PC-3 (cell line): ENCODE measurements at places on chromosomes 12 and 14. TPM values are rescaled to one million over a fixed set of nuclear protein-coding genes. Genes with fewer than 3 reads are reported as not detected.

The GLT8D2 gene
- 1.6 TPM in 2 replicates for total RNA-seq

GRCh38 chr12:14956024-14956891 is 5.1 kb downstream of the ARHGDIB start:
- DNase-seq, result no peak

The EPS8 gene
- 37.8 and 47.4 TPM in 2 replicates for total RNA-seq

The TOMM20L gene
- not detected in 2 replicates for total RNA-seq

- peak; percentile 77 for DNase-seq
Measured at GRCh38 chr12:66959276-66959675, 280.4 kb upstream of the GRIP1 start.

The RAD9B gene
- 0.40 and 0.52 TPM in 2 replicates for total RNA-seq

The TRHDE gene
- 16.5 and 17.7 TPM in 2 replicates for total RNA-seq

- no peak for DNase-seq
Measured at GRCh38 chr14:50001999-50002925, 109.4 kb downstream of the ARF6 start.

The SDSL gene
- total RNA-seq, result 14.0 and 19.9 TPM in 2 replicates

GRCh38 chr12:121240062-121240420 is 30.1 kb downstream of the P2RX4 start:
- no peak for DNase-seq

- no peak for DNase-seq
Measured at GRCh38 chr12:1929241-1929984, 11.0 kb upstream of the CACNA2D4 start.

DNA sequence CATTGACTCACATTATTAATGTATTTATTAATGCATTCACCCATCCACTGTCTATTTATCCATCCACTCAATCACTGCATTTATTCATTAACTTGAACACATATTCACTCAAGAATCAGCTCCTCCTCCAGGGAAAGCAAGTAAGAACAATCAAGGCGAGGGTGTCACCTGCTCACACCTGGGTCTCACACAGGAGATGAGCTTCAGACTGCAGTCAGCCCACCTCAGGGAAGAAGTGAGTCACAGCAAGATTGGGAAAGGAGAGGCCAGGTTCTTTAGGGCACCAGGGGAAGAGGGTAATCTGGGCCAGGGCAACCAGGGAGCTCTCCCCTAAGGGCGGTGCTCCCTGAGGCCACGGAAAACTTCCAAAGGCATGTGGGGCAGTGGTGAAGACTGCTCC is 367.3 kb downstream of the BCL11B start:
- DNase-seq, result no peak

DNA sequence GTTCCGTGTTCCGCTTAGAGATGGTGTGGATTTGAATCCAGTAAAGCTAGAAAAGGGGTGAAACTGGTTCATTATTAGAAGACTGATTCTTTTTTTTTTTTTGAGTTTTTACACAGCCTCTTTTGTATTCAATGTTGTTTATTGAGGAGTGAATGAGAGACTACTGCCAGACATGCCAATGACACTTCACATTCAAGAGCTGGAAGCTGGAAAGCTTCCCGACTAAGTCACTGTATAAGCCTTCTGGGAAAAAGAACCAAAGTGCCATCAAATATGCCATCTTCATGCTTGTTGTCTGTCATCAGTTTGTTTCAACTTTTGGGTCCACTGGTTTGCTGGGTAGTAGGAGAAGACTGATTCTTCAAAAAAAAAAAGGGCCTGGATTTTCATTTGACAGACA is 164.8 kb downstream of the ATP23 start:
- DNase-seq, result no peak

DNA sequence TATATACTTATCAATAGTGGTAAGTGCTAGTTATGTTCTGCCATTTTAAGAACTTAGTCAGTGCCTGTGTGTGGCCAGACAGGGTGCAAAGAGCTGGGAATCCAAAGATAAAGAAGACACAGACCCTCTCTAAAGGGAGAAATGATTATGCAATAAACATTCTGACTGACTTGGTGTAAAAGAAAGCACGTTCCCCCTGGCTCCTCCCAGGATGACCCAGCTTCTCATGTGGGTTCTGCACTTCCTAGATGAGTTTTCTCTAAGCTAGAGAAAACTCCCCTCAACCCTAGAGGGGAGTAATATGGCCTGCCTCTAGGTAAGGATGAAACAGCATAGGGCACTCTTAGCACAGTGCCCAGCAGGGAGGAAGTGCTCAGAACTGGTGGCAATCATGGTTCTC is 231.2 kb downstream of the VRK1 start:
- no peak for DNase-seq

DNA sequence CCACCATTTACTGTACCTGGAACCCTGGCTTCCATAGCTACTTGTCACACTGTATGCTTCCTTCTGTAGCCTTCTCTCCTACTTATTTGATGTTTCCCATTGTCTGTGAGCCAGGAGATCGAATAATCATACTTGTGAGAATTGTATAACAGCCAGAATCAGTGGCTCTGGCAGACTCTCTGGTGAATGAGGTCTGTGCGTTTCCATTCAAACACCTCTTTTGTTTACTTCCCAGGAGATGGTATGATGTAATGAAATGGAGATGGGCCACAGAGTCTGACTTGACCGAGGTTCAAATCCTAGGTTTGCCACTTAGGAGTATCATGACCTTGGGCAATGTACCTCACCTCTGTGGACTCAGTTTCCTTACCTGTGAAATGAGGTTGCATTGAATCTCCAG is 35.7 kb upstream of the CLMN start:
- no peak for DNase-seq

- DNase-seq, result peak; percentile 15
Measured at GRCh38 chr12:31585271-31585670, 5.7 kb downstream of the DENND5B start.

GRCh38 chr14:106766145-106766544 is 1239.8 kb downstream of the TMEM121 start:
- no peak for DNase-seq

The RITA1 gene
- total RNA-seq, result 66.8 and 71.6 TPM in 2 replicates

- no peak for DNase-seq
Measured at GRCh38 chr14:71399057-71399487, 491.8 kb downstream of the PCNX1 start.

DNA sequence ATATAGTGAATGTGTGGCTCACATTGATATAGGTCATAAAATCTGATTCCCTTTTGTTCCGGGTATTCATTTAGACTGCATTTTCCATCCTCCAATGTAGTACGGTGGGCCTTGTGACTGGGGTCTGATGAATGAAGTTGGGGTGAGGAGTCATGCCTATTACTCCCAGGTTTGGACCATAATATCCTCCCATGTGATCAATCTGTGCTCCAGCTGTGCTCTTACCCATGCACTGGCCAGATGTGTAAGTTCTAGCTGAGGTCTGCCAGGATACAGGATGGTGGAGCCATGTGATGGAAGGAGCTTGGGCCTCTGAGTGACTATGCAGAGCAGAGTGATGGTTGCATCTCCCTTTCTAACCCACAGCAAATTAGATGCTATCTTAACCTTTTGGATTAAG is 1034.0 kb upstream of the TMEM132C start:
- no peak for DNase-seq
